ENCODE measurements at places on chromosomes 12 and 14. TPM values are rescaled to one million over a fixed set of nuclear protein-coding genes. Genes with fewer than 3 reads are reported as not detected.
A peak's percentile ranks its signal among the peaks of the same experiment; 100 is the strongest.

GRCh38 chr14:104573930-104574329 is 5.6 kb upstream of the C14orf180 start:
- peaks cover 45% of the 10 kb centered on the region for H3K27me3 ChIP-seq
- no peak for DNase-seq
- H3K36me3 ChIP-seq = no peaks in the 10 kb centered on the region
- no peak overlapping the region for H3K27ac ChIP-seq
- no peaks in the 10 kb centered on the region for H3K4me1 ChIP-seq
- no peak overlapping the region for H3K4me3 ChIP-seq

PSMA6 gene
- total RNA-seq = 307 TPM

PDE3A gene
- 2.0 TPM for total RNA-seq

DNA sequence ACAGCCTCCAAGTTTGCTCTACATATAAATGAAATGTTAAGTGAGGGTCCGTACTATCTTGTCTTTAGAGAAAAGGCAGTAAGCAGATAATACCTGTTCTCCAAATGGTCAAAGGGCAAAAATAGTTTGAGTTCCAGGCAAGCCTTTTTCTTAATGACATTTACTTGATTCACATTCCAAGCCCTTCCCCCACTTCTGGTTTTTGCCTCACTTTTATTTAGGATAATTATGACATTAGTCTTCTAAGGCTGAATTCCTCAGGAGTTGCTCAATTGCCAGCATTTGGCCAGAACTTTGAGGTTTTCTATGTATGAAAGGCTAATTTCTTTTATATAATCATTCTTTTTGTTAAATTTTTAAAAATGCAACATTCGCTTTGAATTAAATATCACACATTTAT is 62.5 kb upstream of the DUSP6 start:
- H3K4me3 ChIP-seq = no peak overlapping the region
- H3K36me3 ChIP-seq = no peaks in the 10 kb centered on the region
- H3K27me3 ChIP-seq = no peaks in the 10 kb centered on the region
- peak; percentile 24 for DNase-seq
- peaks cover 28% of the 10 kb centered on the region for H3K4me1 ChIP-seq

STAC3 gene
- total RNA-seq = 1.4 TPM

KRT3 gene
- total RNA-seq = 0.33 TPM

MYF5 gene
- not detected for total RNA-seq

DNA sequence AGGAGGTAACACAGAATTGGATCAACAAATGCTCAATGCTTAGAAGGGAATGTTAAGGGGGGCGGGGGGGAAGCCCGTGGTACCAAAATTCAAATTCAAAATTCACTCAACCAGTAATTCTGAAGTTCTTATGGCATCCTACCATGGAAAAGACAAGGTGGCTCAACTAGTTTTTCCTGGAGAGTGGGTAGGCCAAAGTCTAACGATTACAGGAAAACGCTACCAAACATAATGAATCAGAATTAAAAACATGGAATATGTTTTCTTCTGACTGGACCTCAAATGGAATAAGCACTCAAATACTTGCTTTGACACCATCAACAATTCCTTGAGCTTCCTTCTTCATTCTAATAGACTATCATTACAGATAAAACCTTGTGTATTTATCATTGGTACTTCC is 2.3 kb downstream of the NACA start:
- H3K36me3 ChIP-seq = peaks cover 55% of the 10 kb centered on the region
- peak; percentile 56 for DNase-seq
- peaks cover 39% of the 10 kb centered on the region for H3K4me1 ChIP-seq
- H3K27me3 ChIP-seq = no peaks in the 10 kb centered on the region
- peak overlapping the region; percentile 88 for H3K4me3 ChIP-seq

OR11H12 gene
- not detected for total RNA-seq

GPRC5A gene
- 140 TPM for total RNA-seq

DNA sequence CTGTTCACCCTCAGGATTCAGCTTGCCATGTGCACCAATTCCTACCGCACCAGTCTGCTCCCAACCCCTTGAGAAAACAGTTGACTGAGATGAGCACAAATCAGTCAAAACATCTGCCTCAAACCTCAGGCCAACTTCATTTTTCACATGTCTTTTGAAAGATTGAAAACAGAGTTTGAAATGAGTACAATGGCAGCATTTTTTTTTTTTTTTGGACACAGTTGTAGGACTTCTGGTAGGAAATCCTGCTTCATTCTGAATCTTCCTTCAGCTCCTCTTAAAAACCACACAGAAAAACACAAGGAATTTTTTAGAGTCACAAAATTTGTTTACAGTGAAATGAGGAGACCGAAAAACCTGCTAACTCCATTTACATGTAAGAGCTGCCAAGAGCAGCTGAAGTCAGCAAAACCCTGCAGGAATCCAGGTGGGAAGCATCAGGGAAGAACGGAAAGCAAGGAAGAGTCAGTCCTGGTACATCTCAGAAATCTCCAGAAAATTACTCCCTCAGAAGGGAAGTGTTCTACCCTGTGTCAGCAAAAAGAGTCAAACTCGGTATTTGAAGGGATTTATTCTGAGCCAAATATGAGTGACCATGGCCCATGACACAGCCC is 100.3 kb upstream of the TMTC1 start:
- H3K27me3 ChIP-seq = no peaks in the 10 kb centered on the region
- H3K4me1 ChIP-seq = no peaks in the 10 kb centered on the region
- no peaks in the 10 kb centered on the region for H3K36me3 ChIP-seq

PLEKHG7 gene
- not detected for total RNA-seq

DNA sequence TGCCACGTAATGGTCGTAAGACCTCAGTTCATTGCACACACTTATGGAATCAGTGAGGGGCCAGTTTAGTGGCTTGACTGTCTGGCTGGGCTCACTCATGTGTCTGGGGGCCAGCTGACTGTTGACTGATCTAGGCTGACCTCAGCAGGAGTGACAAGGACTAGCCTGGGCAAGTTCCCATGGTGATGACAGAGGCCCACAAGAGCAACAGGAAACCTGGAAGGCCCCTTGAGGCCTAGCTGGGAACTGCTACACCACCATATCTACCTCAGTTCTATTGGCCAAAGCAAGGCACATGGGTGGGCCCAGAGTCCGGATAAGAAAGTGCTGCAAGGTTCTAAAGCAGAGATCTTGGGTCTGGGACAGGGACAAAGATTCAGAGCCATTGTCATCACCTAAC is 21.3 kb upstream of the RFLNA start:
- no peaks in the 10 kb centered on the region for H3K4me1 ChIP-seq
- peak; percentile 53 for DNase-seq
- H3K27ac ChIP-seq = no peak overlapping the region

GRCh38 chr12:55814257-55814656 is 3.3 kb downstream of the SARNP start:
- no peaks in the 10 kb centered on the region for H3K27me3 ChIP-seq
- H3K4me3 ChIP-seq = no peak overlapping the region
- no peak for DNase-seq
- peaks cover 21% of the 10 kb centered on the region for H3K4me1 ChIP-seq
- H3K36me3 ChIP-seq = peaks cover 9% of the 10 kb centered on the region
- H3K27ac ChIP-seq = no peak overlapping the region

DNA sequence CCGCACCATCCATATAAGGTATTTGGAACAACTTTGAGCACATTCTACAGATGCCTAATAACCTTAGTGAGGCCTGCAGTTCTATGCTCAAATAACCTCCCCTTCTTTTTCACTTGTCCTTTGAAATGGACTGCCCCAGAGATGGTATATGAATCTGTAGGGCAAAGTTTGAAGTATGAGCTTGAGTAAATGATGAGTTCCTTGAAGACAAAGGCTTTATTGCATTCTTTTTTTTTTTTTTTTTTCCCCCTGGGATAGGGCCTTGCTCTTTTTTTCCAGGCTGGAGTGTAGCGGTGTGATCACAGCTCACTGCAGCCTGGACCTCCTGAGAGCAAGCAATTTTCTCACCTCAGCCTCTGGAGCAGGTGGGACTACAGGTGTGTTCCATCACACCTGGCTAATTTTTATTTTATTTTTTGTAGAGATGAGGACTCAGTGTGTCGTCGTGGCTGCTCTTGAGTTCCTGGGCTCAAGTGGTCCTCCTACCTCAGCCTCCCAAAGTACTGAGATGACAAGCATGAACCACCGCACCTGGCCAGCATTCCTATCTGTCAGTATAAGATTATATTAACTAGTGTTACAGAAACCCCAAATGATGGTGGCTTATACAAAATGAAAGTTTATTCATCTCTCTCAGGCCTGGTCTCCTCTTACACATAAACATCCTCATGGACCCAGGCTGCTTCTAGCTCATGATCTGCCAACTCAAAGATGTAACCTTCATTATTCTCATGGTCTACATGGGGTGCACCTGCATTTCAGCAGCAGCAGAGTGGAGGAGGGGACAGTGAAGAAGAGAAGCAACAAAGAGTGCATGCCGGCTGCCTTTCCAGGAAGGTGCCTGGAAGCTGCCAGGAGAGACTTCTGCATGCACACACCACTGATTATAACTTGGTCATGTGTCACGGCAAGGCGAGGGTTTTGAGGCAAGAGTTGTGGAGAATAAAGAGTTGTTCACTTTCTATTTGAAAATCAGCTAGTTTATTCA is 101.4 kb downstream of the DUSP16 start:
- H3K27ac ChIP-seq = no peak overlapping the region
- H3K4me3 ChIP-seq = no peak overlapping the region
- no peaks in the 10 kb centered on the region for H3K27me3 ChIP-seq

DNA sequence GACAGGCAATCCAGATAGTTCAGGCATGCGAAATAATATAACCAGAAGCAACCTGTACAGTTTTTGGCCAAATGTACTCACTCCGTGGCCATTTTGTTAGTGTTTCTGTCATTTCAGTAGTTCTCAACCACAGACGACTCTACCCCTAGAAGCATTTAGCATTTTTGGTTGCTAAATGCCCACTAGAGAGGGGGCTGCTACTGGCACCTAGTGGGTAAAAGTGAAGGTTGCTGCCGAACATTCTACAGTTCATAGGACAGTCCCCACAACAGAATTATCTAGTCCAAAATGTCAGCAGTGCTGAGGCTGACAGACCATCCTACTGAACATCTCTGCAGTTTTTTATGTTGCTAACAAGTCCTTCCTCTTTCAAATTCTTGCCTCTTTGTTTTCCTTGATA is 107.4 kb downstream of the TSHR start:
- peaks cover 10% of the 10 kb centered on the region for H3K4me1 ChIP-seq
- H3K36me3 ChIP-seq = no peaks in the 10 kb centered on the region
- peak; percentile 51 for DNase-seq
- no peak overlapping the region for H3K27ac ChIP-seq
- H3K27me3 ChIP-seq = peaks cover 31% of the 10 kb centered on the region

GRCh38 chr12:90058704-90059103 is 350.1 kb upstream of the ATP2B1 start:
- DNase-seq = peak; percentile 78
- peak overlapping the region; percentile 68 for H3K27ac ChIP-seq

EPYC gene
- total RNA-seq = not detected

DNA sequence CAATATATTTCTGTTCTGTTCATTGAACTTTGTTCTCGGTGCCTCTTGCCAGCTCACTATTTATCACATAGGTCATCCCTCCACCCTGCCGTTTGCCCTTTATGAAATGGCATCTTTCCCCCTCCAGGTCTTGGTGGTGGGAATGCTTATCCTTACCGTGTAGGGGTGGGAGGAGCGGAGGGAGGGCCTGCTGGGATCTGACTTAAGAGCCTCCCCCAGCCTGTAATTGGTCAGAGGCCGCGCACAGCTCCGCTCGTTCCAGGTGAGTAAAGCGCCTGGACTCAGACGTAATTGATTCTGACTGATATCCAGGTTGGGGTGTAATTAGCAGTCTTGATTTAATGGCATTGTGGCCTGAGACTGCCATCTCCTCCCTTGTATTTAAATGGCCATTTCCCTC is 185.3 kb downstream of the TSPAN9 start:
- no peak overlapping the region for H3K27ac ChIP-seq
- no peaks in the 10 kb centered on the region for H3K27me3 ChIP-seq
- no peak for DNase-seq
- no peak overlapping the region for H3K4me3 ChIP-seq
- H3K36me3 ChIP-seq = no peaks in the 10 kb centered on the region

DNA sequence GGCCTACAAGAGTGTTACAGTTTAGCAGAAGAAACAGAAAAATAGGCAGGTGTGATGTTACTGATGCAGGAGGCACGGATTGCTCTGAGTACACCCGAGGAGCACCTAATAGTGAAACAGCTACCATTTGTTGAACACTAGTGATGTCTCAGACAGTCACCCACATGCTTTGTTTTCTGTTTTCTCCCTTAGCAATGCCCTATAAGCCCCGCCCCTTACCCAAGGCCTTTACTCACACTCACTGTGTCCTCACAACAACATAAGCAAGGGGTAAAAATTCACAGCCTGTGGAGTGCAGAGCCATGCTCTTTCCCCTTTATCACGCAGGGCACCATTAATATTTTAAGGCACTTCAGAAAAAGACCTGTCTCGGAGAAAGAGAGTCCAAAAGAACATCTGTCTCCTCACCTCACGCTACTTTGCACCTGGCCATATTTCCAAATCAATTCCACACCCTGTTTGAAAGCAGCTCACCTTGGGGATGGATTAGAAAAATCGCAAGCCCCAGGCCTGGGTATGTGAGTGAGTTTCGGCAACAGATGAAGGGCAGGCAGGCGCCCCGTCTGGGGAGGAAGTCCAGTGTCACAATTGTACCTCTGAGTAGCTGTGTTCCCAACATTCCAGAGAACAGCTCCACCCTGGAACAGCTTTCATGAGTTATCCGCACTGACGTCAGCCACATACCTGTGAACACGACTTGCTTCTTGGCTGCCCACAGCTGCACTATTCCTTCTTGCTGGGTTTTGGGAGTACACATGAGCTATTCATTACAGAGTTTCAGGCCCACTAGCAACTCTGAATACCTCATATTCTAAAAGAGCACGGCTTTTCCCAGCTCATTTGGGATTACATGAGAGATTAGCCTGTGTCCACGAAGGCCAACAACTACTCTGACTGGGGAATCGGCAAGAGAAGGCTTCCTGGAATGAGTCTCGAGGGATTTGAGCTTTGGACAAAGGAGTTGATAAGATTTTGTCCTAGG is 26.0 kb downstream of the MAPK1IP1L start:
- no peaks in the 10 kb centered on the region for H3K36me3 ChIP-seq
- no peak overlapping the region for H3K4me3 ChIP-seq
- no peaks in the 10 kb centered on the region for H3K27me3 ChIP-seq
- peak; percentile 44 for DNase-seq
- no peak overlapping the region for H3K27ac ChIP-seq

CIROP gene
- not detected for total RNA-seq

DNA sequence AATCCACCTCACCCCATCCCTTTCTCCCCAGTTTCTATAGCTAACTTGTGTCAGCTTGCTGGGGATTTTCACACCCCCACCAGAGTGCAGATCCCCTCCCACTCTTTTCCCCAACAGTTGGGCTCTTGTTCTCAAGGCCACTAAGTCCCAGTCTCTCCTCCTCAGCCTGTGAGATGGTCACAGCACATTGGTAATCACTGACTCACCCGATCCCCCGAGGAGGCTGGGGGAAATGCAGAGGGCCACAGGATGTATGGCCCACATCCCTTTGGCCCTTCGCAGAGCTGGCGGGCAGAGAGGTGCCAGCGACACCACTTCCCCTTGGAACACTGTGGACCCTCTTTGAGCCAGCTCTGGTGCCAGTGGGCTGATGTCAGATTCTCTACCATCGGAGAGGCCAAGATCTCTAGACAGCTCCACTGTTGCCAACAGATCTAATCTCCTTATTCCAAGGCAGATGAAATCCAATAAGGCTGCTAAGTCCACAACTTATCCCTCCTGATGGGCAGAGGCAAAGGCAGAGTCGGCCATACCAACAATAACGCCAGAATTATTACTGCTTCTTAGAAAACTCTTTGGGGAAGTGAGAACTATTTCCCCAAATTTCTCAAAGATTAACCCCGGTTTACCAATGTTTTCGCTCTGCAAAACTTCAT is 1.6 kb downstream of the FMNL3 start:
- no peaks in the 10 kb centered on the region for H3K36me3 ChIP-seq
- peaks cover 9% of the 10 kb centered on the region for H3K4me1 ChIP-seq
- H3K27ac ChIP-seq = no peak overlapping the region
- H3K27me3 ChIP-seq = peaks cover 12% of the 10 kb centered on the region
- 0 out of 2 replicates have a peak overlapping the region, but pooled peaks have one; percentile 74 for H3K4me3 ChIP-seq

GRCh38 chr12:105315130-105315529 is 15.4 kb upstream of the C12orf75 start:
- no peak for DNase-seq
- no peak overlapping the region for H3K4me3 ChIP-seq
- no peak overlapping the region for H3K27ac ChIP-seq
- no peaks in the 10 kb centered on the region for H3K27me3 ChIP-seq
